Inflammatory macrophage (primary cell): ENCODE measurements at places on chromosomes 1 and 21.

- DNase-seq = no peak
Observed at GRCh38 chr21:38489729-38490128, 8.5 kb downstream of the ERG start.

GRCh38 chr1:29482064-29482463 is 245.7 kb downstream of the PTPRU start:
- DNase-seq = no peak

- DNase-seq = no peak
Observed at GRCh38 chr1:61202854-61203598, 120.7 kb downstream of the NFIA start.

DNA sequence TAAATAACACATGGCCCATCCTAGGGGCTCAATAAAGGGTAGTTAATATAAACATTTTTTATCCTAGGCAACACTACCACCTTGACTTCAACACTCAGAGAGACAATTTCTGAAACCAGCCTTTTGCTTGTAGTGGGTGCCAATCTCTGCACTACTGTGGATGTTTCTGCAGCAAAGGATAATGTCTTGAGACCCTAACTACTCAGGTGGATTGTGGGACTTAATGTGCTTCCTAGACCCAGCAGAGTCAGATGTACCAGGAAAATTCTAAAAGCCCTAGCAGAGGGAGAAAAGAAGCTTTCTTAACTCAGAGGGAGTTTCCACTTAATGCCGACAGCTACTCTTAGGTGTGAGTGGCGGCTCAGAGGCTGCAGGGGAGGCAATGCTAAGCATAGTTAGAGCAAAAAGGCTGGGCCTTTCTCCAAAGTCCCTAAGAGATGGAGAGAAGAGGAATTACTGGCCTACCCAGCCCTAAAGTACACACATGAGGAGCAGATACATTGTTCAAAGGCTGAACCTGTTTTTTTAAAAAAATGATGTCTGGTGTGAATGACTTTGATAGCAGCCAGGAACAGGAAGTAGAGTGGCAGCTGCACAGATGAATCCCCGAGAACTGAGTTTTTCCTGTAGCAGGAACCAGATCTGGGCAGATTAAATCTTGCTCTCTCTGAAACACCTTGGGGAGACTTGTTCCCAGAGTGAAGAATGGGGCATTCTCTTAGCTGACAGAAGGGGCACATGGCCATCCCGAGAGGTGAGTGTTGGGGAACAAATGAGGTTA is 33.5 kb upstream of the ABCD3 start:
- peak; percentile 19 for DNase-seq

- DNase-seq = no peak
Observed at GRCh38 chr1:29539971-29540370, 303.6 kb downstream of the PTPRU start.

GRCh38 chr1:24070821-24071393 is 41.0 kb downstream of the MYOM3 start:
- peak; percentile 78 for DNase-seq

- DNase-seq = no peak
Observed at GRCh38 chr1:29581256-29581655, 344.9 kb downstream of the PTPRU start.

GRCh38 chr1:238089615-238090014 is 198.9 kb upstream of the ZP4 start:
- DNase-seq = no peak

GRCh38 chr1:218298398-218298797 is 13.3 kb downstream of the RRP15 start:
- no peak for DNase-seq

DNA sequence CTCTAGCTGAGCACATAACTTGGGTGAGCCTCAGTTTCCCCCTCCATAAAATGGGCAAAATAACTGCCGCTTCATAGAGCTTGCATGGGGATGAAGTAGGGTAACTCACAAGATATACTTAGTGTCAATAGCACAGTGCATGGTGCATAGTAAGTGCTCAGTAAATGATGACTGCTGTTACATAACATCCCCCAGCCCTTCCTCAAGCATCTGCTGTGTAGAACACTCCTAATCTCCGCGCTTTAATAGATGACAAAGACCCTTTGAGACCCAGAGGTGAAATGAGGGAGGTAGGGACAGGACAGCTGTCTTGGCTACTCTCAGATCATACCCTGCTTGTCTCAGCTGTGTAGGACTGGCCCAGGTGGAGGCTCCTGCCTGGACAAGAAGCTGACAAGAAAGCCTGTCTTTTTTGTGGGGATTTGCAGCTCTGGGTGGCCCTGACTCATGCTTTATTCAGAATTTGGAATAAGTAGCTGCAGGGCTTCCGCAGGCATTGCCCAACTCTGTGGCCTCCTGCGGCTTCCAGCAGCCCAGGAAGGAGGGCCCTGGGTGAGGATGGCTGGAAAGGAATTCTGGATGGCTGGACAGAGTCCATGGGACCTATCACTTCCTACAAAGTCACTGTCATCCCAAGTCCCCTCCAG is 20.7 kb upstream of the PADI4 start:
- DNase-seq = peak; percentile 28

GRCh38 chr21:42865776-42866160 is 13.6 kb downstream of the WDR4 start:
- DNase-seq = no peak

DNA sequence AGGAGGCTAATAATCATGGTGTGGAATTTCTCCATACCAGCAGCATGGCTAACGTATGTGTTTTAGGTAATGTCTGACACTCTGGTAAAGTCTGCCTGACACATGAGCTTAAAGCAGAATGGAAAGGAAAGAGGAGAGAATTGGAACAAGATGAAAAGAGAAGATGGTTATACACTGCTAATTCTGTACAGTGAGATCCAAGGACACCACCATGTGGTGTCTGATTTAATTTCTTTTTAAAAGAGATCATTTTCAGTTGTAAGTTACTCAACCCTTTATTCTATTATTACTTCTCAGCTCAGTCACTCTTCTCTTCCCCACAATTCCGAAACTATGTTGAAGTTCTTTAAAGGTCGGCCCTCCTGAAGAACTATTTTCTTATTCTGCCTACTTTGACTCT is 15.6 kb downstream of the PRKAB2 start:
- no peak for DNase-seq

DNA sequence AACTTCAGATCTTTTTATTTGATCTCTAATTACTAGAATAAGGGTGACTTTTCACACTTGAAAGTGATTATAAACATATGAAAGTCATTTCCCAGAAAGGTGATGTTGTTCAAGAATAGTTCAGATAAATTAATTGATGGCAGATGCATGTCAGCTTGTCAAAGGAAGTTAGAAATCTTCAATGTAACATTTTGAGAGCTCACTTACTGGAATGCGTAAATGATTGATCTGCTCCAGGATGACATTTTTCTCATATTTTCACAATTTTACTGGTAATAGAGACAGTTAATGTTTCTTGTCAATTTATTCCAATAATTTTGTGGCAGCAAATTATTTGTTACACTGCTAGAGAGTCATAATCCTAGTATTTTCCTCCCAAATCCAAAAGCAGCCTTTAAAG is 424.2 kb downstream of the PLA2G4A start:
- DNase-seq = no peak

- peak; percentile 95 for DNase-seq
Observed at GRCh38 chr1:26627954-26628353, 67.9 kb upstream of the ARID1A start.

- DNase-seq = no peak
Observed at GRCh38 chr1:220151454-220151853, 57.5 kb downstream of the IARS2 start.

DNA sequence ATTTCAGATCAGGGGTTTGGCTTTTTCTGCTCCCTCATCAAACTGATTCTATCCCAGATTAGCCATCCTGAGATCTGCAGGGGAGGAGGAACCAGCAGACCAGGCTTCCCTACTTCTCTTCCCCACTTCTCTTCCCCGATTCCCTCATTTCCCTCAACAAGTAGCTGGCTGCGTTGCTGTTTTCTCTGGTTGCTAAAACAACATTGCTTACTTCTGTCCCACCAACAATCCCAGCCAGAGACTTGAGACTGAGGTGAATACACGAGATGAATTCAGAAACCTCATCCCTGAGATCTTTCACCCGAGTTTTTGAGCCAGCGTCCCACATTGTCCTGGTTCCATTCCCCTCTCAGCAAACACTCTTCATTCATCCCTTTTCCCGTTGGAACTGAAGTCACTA is 22.4 kb downstream of the DYRK3 start:
- DNase-seq = no peak

GRCh38 chr21:42571391-42572150 is 57.9 kb downstream of the SLC37A1 start:
- no peak for DNase-seq

GRCh38 chr1:168920456-168921094 is 185.9 kb upstream of the ATP1B1 start:
- DNase-seq = no peak

- peak; percentile 65 for DNase-seq
Observed at GRCh38 chr1:205983925-205984725, 19.1 kb downstream of the RAB7B start.

DNA sequence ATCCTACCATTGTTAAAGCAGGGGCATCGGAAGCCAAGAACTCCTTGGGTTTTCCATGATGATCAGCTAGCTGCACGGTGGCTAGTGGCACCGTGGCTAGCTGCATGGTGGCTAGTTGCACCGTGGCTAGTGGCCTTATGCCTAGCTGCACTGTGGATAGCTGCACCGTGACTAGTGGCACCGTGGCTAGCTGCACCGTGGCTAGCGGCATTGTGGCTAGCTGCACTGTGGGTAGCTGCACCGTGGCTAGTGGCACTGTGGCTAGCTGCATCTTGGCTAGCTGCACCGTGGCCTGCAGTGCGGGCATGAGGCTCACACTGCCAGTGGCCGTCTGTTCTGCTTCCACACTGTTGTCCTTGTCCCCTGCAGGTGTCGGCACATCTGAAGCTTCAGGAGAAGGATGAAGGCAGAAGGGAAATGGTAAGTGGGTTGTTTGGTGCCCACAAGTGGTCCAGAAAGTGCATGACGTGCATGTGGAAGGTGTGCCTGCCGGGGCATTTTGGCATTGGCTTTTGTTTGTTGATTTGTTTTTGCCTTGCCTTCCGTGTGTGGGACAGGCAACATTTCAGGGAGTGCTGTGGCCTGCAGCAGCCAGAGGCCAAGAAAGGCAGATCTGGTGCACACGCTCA is 38.6 kb downstream of the TFF3 start:
- DNase-seq = no peak

GRCh38 chr1:114008480-114008941 is 29.2 kb downstream of the OLFML3 start:
- no peak for DNase-seq

GRCh38 chr21:45374826-45375455 is 30.0 kb upstream of the COL18A1 start:
- no peak for DNase-seq

GRCh38 chr1:10794724-10795275 is 1.6 kb downstream of the CASZ1 start:
- no peak for DNase-seq

- no peak for DNase-seq
Observed at GRCh38 chr1:110570307-110570706, 35.9 kb downstream of the KCNA2 start.

GRCh38 chr1:29548091-29548490 is 311.8 kb downstream of the PTPRU start:
- DNase-seq = no peak

- DNase-seq = no peak
Observed at GRCh38 chr1:180731131-180731530, 99.3 kb downstream of the XPR1 start.

DNA sequence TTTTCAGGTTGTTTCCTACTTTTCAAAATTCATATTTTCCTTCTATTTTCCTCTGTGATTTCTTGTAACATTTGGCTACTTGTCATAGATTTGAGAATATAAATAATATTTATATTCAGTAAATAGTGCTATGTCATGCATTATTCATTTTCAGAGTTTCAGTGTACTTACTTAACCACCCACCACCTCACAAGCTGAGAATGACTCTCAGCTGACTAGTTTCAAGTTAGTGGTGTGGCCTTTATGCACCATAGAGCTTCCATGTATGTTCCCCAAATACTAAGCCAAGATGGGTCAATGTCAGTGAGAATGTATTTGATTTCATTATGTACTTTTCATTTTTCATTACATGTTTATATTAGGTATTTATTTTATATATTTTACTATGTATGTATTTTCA is 56.9 kb upstream of the RGS1 start:
- peak; percentile 86 for DNase-seq

- no peak for DNase-seq
Observed at GRCh38 chr21:42363312-42363711, 3.0 kb downstream of the TFF1 start.

DNA sequence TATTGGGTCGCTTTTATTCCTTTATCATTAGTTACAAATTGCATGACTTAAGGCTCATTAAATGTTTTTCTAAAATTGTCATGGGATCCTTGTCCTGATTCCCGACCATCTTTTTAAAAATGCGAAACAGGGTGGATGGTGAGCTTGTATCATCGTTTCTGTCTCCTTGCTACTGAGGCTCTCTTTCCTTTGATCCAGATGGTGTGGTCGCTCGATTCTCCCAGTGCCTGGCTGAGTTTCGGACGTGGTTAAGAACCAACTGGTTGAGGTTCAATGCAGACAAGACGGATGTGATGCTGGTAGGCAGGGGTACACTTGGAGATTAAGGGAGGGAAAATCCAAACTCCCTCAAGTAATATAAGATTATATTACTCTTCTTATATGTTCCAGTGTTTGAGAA is 1.2 kb downstream of the MIER1 start:
- DNase-seq = no peak

DNA sequence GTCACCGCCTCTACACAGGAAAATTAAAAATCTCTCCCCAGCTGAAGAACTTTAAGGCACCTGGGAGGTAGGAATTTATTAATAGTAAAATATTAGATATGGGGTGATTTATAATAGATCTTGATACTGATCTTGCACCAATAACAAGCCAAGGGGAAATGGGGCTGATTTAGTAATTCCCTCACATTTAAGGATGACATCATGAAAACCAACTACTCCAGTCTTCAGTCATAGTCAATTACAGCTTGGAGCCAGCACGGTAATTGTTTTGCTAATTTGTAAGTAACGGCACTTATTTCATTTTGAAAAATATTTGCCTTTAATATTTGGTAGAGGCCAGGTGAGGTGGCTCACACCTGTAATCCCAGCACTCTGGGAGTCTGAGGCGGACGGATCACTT is 92.8 kb downstream of the TGFBR3 start:
- no peak for DNase-seq
